Foreskin keratinocyte (primary cell): ENCODE measurements at places on chromosomes 13 and 19. TPM values are rescaled to one million over a fixed set of nuclear protein-coding genes. Genes with fewer than 3 reads are reported as not detected.

- no peak for DNase-seq
These were observed 106.2 kb downstream of the VWA8 start for GRCh38 chr13:41854758-41855157.

DNA sequence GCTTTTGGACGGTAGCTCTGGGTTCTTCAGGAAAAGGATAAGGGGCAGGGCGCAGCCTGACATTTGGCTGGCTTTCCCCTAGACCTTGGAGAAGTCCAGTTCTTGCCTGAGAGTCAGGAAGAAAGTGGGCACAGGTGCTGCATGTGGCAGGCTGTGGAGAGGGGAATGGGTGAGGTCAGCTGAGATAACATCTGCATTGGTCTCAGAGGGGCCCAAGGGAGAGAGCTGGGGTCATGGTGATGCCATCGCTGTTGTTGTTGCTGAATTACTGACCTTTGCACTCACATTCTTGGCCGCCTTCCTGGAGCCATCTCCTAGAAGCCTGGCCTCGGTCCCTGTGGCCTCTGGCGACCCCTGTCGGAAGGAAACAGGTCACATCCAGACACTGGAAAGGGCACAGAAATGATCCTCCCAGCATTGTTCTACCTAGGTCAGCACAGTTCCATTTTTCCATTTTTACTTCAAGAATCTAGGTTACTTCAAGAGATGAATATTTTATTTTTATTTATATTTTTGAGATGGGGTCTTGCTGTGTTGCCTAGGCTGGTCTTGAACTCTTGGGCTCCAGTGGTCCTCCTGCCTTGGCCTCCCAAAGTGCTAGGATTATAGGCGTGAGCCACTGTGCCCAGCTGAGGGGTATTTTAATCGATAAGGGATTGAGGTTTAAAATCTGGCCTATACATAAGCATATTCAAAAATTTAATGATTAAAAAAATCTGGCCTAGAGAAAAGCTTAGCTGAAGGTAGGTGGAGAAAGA is 6.5 kb upstream of the LIPE start:
- DNase-seq: no peak

- no peak for DNase-seq
These were observed 9.2 kb upstream of the GSX1 start for GRCh38 chr13:27783111-27783510.

The EXOC3L2 gene
- 0.27 and 0.60 TPM in 2 replicates for total RNA-seq

The FBXO27 gene
- total RNA-seq: 8.7 and 9.0 TPM in 2 replicates

The UHRF1 gene
- 75.9 and 89.2 TPM in 2 replicates for total RNA-seq

DNA sequence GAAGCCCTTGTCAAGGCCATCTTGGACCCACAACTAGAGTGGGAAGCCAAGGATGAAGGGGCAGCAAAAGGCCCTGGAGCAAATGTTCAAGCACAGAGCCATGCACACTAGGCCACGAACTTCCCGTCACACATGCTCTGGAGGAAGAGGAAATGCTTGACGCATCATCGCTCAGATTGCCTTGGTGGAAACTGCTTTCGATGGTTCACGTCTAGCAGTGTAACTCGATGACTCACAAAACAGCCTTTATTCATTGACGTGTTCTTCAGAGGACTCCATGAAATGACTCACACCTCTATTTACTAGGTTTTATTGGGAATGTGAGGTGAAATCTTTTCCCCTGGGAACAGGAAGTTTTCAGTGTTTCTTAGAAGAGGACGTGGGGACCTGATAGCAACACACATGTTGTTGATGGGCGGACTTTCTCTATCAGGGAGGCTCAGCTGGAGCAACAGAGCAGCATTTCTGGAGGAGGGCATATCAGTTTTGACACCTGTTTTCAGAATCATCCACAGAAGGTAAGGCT is 79.8 kb upstream of the FLT1 start:
- DNase-seq: peak; percentile 82

The DENND1C gene
- total RNA-seq: 0.07 and 0.10 TPM in 2 replicates

- no peak for DNase-seq
These were observed 1.7 kb downstream of the MPV17L2 start for GRCh38 chr19:18194554-18195238.

- no peak for DNase-seq
These were observed 401.6 kb upstream of the ZNF507 start for GRCh38 chr19:31943778-31944177.

- no peak for DNase-seq
These were observed 11.9 kb upstream of the PRKD2 start for GRCh38 chr19:46728693-46729339.

The GAPDHS gene
- total RNA-seq: not detected in 2 replicates

The CRB3 gene
- 14.9 and 15.3 TPM in 2 replicates for total RNA-seq

The KRTDAP gene
- total RNA-seq: 9.0 and 12.6 TPM in 2 replicates

DNA sequence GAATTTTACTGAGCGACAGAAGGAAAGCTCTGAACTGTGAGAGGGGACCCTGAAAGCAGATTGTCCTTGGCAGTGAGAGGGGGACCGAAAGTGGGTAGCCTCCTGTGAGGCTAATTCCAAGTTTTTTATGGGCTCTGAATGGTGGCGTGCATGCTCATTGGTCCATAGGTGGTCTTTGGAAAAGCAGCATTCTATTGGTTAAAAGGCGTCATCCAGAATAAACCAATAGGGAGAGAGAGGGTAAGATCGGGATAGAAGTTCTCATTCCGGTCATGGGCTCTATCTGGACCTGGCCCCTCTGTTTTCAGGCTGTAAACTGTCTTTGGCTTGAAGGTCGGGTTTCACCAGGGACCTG is 539.8 kb upstream of the PCDH9 start:
- DNase-seq: no peak

The ODAD3 gene
- 0.11 and 0.51 TPM in 2 replicates for total RNA-seq

DNA sequence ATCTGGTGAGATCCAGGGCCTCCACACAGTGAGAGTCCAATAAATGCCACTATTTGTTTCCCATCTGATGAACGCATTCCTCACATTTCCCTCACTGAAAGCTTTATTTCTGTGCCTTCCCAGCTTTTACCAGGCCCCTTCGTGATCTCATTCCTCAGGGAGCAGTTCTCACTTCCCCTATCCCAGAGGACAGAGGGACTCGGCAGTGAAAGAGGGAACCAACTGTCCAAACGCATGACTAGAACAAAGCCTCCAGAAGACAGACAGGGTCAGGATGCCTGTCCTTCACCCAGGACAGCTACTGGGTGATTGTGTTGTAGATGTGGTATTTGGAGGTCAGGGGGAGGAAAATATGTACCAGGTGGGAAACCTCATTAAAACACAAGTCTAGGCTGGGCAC is 2.0 kb upstream of the ZBTB45 start:
- no peak for DNase-seq

GRCh38 chr13:30816736-30817135 is 81.4 kb downstream of the ALOX5AP start:
- no peak for DNase-seq

GRCh38 chr13:99884913-99885312 is 86.7 kb downstream of the ZIC5 start:
- DNase-seq: no peak

GRCh38 chr13:19587635-19588300 is 26.4 kb upstream of the TPTE2 start:
- no peak for DNase-seq

The CEACAM7 gene
- total RNA-seq: not detected in 2 replicates

The PEAK3 gene
- not detected in 2 replicates for total RNA-seq

DNA sequence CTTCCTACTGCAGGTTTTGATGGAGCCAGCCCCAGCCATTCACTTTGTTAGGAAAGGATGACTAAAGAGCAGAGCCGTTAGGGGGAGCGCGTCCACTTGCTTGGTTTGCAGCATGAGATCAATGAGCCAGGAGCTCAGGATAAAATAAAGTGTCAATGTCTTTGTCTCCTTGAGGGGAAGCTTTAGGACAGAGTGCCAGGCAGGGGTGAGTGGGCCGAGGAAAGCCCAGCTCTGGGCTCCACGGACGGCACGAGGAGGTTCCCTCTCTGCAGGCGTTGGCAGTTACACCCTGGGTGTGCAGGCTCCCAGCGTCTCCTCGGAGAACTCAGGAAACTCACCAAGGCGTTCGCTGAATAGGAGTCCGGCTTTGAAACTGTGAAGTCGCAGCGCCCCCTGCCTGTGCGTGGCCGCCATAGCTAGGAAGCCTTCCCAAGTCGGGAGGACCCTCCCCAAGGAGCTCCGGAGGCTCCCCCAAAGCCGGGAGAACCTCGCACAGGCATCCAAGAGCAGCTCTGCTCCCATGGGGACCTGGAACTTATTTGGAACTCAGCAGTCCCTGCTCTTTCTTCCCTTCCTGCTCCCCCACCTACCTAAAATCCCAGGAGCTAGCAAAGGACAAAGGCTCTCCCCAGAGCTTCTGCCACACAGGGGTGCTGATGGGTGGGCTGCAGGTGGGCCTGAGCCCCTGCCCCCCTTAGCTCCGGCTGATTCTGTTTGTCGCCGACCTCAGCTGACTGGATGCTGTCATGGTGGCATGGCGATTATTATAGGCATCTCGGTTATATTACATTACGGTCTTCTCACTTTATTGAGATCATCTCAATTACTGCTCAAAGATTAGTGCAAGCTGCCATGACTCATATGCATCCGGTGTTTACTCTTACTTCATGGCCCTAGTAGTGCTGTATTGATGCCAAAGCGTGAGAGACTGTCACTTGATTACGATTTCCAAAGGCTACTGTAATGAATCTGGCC is 34.4 kb downstream of the GSX1 start:
- peak; percentile 63 for DNase-seq

- DNase-seq: no peak
These were observed 101.5 kb downstream of the HS6ST3 start for GRCh38 chr13:96191367-96191766.

DNA sequence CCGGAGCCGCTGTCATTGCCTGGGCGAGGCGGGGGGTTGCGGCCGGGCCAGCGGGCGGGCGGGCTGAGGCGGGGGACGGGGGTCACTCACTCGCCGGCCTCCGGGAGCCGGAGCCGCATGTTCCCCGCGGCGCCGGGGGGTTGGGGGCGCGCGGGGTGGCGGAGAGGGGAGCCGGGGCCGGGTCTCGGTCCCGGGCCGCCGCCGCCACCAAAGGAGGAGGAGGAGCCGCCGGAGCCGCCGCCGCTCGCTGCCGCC is 149 bp downstream of the MED26 start:
- no peak for DNase-seq

GRCh38 chr19:50415661-50416033 is 3.1 kb upstream of the SPIB start:
- no peak for DNase-seq

DNA sequence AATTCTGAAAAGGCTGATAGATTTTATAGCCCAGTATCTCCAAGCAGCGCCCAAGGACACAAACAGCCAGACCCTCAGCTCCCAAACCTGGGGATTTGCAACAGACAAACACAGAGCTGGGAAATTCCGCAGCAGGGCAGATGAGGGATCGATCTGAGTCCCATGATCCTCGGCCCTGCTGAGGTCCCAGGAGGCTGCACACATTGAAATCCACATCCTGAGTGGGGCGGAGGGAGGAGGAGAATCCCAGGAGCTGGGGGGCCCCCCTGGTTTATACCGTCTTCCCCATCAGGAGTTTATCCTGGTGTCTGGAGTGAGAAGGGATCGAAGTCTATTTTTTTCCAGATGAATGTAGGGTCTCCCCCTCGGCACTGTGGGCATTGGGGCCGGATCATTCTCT is 49.3 kb downstream of the GNG7 start:
- no peak for DNase-seq

The JSRP1 gene
- total RNA-seq: 0.17 TPM in 1 of 2 replicates, not detected in the other

DNA sequence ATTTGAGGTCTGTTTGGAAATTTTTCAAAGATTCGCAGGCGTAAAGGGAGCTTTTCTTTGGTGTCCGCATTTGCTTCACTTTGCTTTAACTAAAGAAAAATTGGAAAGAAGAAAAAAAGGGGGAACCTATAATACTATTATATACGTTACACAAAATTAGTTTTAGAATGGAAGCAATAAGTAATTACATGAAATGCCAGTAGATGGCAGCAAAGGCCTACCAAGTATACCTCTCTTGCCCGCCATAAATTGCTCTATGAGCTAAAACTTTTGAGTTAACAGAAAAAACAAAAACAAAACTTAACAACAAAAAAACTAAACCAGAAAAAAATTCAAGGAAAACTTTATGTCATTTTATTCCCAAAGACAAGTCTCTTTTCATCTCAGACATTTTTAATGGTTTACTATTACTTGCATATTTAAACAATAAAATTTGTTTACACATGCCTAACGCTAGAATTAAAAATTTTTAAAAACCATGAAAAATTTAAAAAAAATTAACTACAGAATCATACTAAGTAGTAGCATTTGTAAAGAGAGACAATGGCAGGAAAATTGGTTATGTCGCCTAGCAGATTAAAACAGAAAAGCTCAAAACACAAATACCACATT is 271.4 kb downstream of the NALCN start:
- DNase-seq: peak; percentile 22

The PNMA8B gene
- total RNA-seq: 0.07 and 0.10 TPM in 2 replicates

- no peak for DNase-seq
These were observed 79.9 kb downstream of the MRPL57 start for GRCh38 chr13:21256351-21256761.

The ZNF726 gene
- 2.2 and 3.2 TPM in 2 replicates for total RNA-seq

DNA sequence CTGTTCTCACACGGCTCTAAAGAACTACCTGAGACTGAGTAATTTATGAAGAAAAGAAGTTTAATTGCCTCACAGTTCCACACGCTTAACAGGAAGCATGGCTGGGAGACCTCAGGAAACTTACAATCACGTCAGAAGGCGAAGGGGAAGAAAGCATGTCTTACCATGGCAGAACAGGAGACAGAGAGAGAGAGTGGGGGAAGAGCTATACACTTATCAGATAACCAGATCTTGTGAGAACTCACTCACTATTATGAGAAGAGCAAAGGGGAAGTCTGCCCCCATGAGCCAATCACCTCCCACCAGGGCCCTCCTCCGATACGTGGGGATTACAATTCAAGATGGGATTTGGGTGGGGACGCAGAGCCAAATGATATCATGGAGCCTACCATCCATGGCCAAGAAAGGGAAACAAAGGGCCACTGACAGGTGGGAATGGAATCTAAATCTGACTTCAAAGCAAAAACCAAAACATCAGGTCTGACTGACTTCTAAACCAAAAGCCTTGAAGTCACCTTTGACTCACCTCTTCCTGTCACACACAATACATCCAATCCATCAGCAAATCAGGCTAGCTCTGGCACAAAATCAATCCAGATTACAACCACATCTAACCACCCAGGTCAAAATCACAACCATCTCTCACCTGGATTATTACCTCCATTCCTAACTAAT is 189.7 kb downstream of the ENOX1 start:
- no peak for DNase-seq

The C2CD4C gene
- total RNA-seq: 4.3 and 5.2 TPM in 2 replicates

The ZNF574 gene
- 16.0 and 17.7 TPM in 2 replicates for total RNA-seq

DNA sequence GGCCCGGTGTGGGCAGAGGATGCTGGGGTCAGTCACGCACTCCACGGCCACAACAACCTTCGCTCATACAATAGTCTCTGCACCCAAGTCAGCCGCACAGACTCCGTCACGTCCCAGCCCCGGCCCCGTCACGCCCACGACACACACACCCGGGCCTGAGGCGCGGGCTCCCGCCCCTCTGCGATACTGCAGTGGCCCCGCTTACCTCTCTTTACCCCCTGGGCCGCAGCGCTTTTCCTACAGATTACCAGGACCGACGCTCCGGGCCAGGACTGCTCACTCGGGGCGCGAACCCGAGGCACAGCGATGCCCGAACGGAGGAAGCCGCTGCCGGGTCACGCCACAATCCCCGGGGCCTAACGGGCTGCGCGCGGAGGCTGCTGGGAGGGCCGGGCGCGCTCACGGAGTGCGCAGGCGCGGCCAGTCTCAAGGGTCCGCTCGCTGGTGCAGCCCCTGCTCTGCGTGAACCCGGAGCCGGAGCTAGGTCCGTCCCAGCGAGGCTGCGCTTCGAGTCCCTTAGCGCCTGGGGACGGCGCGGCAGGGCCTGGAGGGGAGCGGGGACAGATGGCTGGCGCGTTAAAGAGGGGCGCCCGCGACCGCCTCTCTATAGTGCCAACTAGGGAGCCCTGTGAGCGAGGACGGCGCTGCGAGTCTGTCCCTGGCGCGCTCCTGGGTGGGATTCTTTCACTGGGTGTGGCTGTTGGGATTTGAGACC is at the start of gene ZFP82:
Gene ZFP82 (minus strand): TSS at position 358 of the 715 bp plus-strand sequence. CDS start 8,855 bp downstream, outside the sequence.
- peak; percentile 36 for DNase-seq
